Memory B cell (primary cell): ENCODE measurements at places on chromosomes 7 and 10.

DNA sequence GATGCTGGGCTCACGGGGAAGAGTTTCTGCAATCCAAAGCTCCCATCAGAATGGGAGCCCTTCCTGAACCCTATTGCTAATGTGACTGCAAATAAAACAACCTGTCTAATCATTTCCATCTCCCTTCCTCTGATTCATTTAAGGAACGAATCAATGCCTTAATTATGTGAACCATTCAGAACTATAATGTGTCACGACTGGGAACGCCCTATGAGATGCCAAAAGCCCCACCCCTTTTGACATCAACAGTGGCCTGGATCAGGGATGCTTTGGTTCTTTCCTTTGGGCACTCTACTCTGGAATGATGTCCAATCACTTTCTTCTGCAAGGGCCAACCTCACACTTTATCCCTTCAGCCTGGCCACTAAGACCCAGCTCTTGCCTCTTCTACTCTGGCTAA is 195.4 kb upstream of the AOAH start:
- no peak for DNase-seq

DNA sequence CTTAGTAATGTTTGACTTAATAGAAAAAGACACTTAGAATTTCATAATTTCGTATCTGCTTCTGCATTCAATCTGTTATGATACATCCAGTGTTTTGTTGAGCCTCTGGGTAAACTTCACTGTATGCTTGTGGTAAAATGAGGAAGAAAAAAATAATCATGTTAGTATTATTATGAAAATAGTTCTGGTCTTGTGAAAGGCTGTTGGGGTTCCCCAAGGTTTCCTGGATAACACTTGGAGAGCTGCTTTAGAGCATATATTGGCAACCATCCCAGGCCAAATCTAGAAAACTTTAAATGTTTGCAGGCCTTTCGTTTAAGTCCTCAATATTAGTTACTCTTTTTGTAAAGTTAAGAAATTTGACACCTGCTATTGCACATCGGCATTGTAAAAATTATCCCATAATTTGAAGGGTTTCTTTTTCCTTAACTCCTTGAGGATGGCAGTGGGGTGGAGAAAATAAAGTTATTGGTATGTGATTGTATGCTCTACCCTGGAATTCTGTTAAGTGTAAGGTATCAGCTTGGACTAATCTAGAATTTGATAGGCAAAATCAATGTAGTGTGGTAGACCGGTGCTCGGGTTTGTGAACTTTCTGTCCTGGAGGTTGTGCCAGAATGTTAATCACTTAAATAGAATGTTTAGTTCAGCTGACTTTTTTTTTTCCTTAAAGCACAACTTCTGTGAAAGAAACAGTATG is 54.5 kb downstream of the WAC start:
- no peak for DNase-seq

GRCh38 chr10:105950410-105950809 is 1214.1 kb downstream of the SORCS1 start:
- DNase-seq: no peak

GRCh38 chr7:154720016-154720415 is 282.9 kb downstream of the PAXIP1 start:
- no peak for DNase-seq

DNA sequence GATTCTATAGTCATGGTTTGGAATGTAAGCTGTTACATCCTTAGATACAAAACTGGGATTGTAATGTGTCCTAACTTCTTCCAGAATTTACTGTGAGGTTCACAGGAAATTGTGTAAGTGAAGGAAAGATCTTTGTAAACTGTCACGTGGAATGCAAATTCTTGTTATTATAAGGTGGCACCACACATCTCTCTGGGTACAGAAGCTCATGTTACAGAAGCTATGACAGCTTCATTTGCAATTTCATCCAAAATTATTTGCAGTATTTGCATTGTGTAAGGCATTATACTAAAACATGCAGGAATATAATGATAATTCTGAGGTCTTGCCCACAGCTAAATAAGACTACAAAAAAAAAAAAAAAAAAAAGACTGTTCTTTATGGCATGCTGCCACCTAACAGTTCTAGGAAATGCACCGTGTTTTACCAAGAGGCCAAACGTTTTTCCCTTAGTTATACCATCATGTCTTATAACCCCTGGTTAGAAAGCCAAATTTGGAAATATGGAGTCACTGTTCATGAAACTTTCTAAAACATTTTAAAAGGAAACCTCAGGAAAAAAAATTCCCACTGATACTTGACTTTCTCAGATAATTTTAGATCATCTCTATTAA is 17.6 kb downstream of the MINDY3 start:
- no peak for DNase-seq

GRCh38 chr7:14085901-14086300 is 96.4 kb upstream of the ETV1 start:
- no peak for DNase-seq

DNA sequence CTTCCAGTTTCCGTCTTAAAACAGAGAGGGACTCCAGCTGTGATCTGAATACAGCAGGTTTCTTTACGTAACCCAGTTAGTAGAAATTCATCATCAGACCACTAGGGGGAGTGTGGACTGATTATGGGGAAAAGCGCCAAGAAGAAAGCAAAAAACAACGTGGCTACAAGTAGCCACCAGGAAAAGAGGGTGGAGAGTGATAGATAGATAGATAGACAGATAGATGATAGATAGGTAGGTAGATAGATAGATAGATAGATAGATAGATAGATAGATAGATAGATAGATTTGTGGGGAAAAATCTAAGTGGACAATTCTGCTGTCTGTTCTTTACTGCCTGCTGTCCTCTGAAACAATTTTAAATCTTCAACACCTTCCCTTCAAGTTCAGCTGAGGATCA is 12.7 kb upstream of the AKR1B10 start:
- peak; percentile 57 for DNase-seq

GRCh38 chr7:121259826-121260225 is 69.0 kb upstream of the WNT16 start:
- no peak for DNase-seq

- DNase-seq: no peak
Measured at GRCh38 chr10:132914732-132915131, 27.6 kb downstream of the CFAP46 start.

GRCh38 chr7:76129366-76129765 is 72.3 kb upstream of the SRRM3 start:
- DNase-seq: no peak

GRCh38 chr7:36309301-36309700 is 80.4 kb upstream of the ANLN start:
- DNase-seq: no peak

DNA sequence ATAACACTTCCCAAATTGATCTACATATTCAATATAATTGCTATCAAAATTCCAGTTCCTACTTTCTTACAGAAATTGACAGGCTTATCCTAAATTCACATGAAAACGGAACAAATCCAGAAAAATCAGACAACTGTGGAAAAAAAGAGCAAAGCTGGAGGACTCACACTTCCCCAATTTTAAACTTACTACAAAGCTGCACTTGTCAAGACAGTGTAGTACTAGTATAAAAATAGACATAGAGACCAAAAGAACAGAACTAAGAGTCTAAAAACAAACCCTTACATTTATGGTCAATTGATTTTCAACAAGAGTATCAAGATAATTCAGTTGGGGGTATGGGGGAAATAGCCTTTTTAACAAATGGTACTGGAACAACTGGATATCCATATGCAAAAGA is 27.5 kb downstream of the LMBR1 start:
- DNase-seq: no peak

DNA sequence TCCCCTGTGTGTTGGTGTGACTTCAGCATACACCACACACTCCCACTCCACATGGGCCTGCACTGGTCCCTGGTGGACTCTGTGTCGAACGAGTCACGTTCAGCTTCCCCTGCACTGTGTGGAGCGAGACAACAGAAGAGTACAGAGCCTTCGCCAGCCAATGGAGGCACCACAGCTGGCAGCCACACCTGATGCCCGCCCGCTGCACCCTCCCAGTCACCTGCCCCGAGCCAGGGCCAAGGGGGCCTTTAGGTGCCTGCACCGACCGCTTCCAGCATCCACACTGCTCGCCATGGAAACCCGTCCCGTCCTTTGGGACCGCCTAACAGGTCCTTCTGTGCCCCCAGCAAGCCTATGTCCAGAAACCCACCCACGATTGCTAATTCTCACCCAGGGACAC is 9.2 kb downstream of the FOXL3 start:
- no peak for DNase-seq

DNA sequence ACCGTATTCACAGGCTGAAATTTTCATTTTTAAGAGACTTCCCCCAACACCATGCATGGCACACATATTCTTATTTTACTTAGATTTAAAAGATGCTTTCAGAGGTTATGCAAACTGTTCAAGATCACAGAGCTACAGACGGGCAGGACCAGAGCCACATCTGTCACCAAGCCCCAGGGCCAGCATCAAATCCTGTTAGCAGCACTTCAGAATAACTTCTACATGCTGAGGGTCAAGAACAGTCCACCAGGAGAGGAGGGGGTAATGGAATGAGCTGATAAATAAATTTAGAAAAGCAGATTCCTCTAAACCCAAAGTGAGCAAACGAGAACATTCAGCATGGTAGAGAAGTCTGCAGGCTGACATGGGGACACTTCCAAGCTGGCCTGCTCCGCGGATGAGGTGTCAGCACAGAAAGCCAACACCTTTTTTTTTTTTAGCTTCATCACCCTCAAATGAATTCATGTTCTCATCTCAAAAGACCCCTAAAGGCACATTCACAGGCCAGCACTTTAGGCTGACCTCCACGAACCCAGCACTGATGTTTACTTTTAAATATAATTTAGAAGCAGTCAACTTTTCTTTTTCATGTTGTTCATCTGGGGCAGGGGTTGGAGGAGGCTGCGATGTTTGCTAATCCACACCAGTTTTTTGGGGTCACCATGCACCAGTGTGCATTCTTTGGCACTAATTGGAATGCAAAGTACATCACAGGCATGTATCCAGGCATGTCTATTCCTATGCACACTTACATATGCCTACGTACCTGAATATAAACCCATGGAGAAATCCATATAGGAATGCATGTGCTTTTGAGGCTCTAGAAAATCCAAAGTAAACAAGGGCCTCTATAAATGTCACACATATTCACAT is 249.0 kb downstream of the TNS3 start:
- DNase-seq: no peak

DNA sequence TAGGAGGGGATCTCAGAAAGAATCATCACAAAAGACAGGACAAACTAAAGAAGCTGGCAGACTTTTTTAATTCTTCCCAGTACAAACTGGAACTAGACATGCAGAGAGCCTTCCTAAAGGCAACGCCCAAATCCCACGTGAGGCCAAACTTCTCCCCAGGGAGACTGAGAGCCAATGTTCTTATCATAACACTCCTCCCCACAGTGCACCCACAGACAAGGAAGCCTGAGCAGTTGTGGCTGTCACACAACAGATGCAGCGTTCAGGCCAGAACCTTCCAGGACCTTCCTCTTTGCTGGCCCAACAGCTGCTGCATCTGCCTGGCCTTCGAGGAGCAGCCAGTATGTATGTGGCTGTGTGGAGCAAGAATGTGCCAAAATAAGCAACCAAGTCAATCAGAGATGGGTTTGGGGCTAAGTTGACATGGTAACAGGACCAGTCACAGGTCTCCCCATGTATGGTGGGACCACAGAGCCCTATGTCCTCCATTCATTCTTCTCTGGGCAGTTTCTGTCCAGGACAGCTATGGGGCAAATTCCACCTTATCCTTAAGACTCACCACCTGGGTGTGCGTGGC is 34.9 kb downstream of the SRPK2 start:
- no peak for DNase-seq

DNA sequence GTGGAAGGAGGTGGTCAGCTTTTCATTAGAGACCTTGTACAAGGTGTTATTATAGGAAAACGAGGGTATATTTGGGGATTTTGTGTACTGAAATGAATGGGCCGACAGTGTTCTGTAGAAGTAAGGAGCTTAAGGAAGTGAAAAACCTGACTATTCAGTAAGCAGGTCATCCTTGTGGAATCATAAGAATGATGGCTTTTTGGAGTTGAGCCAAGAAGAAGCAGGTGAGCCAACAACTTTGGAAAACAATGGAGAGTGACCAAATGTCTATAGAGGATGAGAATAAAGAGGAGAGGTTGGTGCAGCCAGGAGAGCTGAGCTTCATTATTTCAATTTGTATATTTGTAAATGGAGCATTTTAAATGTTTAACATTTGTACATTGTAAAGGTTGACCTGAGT is 595.7 kb downstream of the CCSER2 start:
- DNase-seq: no peak

DNA sequence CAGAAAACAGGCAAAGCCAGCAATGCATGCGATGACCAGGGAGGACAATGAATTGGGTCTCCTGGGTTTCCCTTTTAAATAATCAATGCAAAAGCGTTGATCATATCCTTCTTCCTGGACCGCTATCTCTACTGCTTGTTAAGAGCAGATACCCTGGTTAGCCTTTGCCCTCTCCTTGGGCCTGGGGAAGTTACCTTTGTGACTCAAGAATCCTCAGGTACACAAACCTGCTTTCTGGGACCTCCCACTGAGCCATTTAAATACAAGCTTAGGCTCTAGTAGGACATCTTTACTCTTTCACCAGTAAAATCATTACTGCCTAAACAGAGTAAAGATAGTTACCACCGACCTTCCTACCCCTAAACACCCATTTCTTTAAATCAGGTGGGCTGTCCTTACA is 173.9 kb downstream of the WNT2 start:
- no peak for DNase-seq

GRCh38 chr7:74176555-74176954 is 2.4 kb downstream of the EIF4H start:
- DNase-seq: no peak

- no peak for DNase-seq
Measured at GRCh38 chr10:128985036-128985435, 482.0 kb upstream of the MGMT start.

- no peak for DNase-seq
Measured at GRCh38 chr7:37037286-37037685, 313.0 kb upstream of the AOAH start.

DNA sequence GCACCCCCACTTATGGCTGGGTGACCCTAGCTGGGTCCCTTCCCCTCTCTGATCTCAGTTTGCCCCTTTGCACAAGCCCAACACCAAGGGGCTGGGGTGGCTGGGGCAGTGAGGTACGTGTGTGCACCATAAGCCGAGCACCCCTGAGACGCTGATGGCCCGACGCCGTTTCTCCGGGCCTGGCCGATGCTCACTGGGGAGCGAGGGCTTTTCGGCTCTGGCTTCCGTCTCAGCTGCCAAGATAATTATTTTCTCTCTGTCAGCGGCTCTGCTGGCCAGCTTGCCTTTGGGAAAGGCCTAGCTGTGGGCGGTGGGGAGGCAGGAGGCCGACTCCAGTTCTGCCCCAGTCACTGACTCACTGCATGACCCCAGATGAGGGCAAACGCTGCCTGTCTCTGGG is 91.0 kb downstream of the ZMIZ1 start:
- no peak for DNase-seq

DNA sequence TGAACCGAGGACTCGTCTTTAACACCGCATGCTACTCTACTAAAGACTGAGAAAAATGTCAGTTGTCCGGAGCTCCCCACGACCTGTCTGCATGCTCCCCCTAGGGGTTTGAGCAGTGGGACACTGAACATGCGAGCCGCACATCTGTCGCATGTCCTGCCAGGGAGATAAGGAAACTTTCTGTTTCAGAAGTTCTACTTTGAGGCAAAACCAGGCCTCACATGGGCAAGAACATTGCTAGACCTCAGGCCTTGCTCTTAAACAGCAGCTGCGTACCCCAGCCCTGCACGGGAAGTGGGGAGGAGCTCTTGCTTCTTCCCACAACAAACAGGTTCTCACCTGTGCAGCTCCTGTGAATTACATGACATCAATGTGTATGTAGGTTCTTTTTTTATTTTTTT is 30.3 kb upstream of the HERPUD2 start:
- DNase-seq: peak; percentile 50

GRCh38 chr7:107615910-107616680 is 36.0 kb downstream of the BCAP29 start:
- DNase-seq: no peak

- no peak for DNase-seq
Measured at GRCh38 chr10:87913156-87913921, 49.9 kb downstream of the PTEN start.
